CD4-positive, alpha-beta T cell (primary cell): ENCODE measurements at places on chromosomes 5 and 9.

- DNase-seq, result no peak
These were observed 61.7 kb downstream of the JMY start for GRCh38 chr5:79297661-79298060.

DNA sequence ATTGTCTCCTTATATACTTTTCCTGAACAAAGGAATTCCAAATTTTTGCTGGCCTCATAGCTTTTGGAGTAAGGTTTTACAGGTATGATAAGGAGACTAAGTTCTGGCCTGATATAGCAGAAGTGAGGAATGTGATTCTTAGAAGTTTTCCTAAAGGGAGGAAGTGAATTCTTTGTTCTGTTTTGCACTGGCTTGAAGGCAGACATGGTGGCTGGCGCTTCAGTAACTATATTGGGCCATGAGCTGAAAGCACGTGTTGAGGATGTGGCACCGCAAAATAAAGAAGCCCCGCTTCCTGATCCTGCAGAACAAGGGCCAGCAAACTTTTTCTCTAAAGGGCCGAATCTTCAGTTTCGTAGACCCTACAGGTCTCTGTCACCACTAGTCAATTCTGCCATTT, 224.2 kb downstream of the SNX18 start:
- no peak for DNase-seq

DNA sequence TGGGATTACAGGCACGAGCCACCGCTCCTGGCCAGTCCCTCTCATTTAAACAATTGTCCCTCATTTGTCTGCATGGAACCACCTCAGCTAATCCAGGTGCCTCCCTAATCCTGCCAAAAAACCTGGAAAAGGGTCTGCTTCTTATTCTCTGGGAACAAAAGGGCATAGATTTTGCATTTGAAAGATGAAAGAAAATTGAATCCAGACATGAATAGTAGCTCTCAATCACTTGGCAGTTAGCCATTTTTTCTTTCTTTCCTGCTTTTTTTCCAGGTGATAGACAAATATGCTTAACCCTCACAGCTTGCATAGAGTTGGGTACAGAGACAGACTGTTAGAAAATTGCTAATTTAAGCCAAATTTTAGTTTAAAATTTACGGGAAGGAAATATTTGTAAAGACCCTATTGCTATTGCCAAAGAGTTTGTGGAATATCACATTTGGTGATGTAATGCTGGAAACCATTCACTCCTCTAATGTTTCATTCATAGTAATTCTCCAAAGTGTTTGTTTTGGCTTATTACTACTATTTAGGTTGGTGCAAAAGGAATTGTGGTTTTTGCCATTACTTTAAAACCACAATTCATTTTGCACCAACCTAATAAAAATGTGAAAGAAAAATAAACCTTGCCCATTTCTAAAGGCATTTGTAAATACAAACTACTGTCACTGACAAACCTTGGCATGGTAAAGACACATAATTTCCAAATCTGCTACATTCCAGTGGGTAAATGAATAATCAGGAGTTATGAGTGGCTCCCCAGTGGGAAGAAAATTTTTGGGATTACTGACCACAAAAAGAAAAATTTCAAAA, 80.5 kb upstream of the JAK2 start:
- no peak for DNase-seq

GRCh38 chr9:80839821-80840675, 849.3 kb downstream of the TLE1 start:
- no peak for DNase-seq

GRCh38 chr5:138711811-138712210, 41.4 kb upstream of the CTNNA1 start:
- no peak for DNase-seq

- DNase-seq, result no peak
These were observed 7.7 kb downstream of the RALGDS start for GRCh38 chr9:133113163-133113948.

GRCh38 chr5:2357309-2357708, 394.2 kb downstream of the IRX2 start:
- no peak for DNase-seq

DNA sequence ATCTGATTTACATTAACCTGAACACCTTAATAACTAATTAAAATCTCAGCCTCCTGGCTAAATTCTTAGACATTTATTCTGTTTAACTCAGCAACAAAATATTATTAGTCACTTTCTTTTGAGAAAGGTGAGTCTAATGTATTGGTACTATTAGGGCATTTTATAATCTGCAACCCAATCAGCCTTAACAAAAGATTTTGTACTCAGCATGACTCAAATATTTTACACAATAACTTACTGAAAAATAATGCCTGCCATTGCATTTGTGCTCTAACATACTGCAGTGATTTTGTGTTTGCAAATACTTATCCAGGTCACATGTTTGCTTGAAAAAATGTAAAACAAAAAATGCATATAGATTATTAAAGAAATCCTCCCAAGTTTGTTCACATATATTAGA, 1129.9 kb downstream of the TAF11L14 start:
- DNase-seq, result no peak

- no peak for DNase-seq
These were observed 290.0 kb downstream of the ACTL7B start for GRCh38 chr9:108565651-108566378.

- no peak for DNase-seq
These were observed 94.6 kb upstream of the HMHB1 start for GRCh38 chr5:143717400-143717799.

- no peak for DNase-seq
These were observed 349.5 kb downstream of the CDH18 start for GRCh38 chr5:19638461-19638860.
